ENCODE measurements at places on chromosomes 1 and 21.

DNA sequence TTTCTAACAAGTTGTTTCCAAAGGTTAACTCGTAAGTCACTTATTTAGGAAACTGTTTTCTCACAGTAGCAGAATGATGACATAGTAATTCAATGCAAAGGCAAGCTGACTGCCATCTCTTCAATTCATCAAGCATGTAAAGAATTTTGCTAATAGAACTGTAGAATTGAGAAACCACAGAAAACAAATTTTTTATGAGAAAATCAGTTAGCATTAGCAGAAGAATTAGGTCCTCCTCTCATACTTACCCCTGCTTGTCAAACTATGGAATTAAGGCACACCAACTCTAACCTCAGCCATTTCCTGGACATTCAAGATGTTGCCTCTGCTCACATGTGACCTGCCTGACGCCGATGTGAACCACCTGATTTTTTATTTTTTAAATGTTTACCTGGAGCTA is 115.2 kb downstream of the LRRC40 start:
- no peak for DNase-seq

- DNase-seq, result no peak
Measured at GRCh38 chr1:163168053-163168452, 34.7 kb downstream of the RGS5 start.

GRCh38 chr1:119811985-119812557 is 811 bp upstream of the REG4 start:
- DNase-seq, result no peak

DNA sequence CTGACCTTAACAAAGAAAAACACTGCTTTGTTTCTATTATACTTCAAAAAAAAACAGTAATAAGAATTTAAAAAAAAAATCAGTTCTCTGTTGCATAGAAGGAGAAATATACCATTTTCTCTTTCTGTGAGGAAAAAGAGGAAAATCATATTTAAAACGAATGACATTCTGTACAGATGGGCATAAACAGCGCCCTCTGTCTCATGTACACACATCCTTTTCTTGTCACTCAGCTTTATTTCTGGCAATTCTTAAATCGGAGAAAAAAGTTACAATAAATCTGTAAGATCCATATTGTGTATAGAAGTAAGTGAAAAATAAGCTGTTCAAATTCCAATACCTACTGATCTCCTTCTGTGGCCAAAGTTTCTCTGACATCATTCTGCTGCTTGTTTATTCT is 245.4 kb downstream of the SMYD3 start:
- no peak for DNase-seq

Data from activated naive CD8-positive, alpha-beta T cell treated with anti-CD3 and anti-CD28 coated beads, Interleukin-2, amount 10 ng/mL, durations not matched to agents 7 days and 5 days (primary cell).